ENCODE measurements at places on chromosomes 1 and 21.

GRCh38 chr21:27740084-27740483 is 773.2 kb upstream of the ADAMTS5 start:
- no peak for DNase-seq

DNA sequence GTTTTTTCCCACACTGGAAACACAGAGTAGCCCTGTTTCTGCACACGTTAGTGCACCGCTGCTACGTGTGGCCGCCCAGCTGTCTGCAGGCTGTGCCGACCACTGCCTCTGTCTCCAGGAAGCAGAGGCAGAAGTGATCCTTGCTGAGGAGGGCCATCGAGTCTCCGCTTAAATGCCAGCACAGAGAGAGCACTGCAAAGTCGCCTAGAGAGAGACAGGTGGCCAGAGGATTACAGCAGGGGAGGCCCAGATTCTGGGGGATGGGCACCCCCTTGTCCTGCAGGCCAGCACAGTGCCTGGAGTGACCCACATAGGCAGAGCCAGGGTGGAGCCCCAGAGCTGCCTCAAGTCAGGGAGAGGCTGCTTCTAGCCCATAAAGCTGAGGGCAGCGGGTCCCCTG is 6.1 kb downstream of the TPRG1L start:
- DNase-seq, result no peak

- DNase-seq, result peak; percentile 77
Observed at GRCh38 chr1:172638885-172639831, 19.7 kb upstream of the FASLG start.

DNA sequence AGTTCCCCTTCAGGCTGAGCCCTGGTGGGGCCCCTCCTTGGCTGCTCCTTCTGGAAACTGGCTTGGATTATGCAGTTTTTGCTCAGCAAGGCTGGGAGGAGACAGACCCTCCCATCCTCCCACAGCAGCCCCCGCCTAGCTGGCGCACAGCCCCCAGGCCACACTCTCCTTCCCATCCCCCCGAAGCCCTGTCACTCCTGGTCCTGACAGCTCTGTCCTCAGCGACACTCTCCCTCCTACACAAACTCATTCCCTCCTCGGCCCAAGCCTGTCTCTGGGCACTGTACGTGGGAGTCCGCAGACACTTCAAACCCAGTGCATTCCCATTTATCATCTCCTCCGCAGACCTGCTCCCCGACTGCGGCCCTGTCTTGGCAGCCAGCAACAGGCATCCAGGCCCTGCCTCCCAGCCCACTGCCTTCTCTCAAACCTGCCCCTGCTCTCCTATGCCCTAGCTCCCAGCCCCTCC is 25.0 kb upstream of the EPHB2 start:
- no peak for DNase-seq

DNA sequence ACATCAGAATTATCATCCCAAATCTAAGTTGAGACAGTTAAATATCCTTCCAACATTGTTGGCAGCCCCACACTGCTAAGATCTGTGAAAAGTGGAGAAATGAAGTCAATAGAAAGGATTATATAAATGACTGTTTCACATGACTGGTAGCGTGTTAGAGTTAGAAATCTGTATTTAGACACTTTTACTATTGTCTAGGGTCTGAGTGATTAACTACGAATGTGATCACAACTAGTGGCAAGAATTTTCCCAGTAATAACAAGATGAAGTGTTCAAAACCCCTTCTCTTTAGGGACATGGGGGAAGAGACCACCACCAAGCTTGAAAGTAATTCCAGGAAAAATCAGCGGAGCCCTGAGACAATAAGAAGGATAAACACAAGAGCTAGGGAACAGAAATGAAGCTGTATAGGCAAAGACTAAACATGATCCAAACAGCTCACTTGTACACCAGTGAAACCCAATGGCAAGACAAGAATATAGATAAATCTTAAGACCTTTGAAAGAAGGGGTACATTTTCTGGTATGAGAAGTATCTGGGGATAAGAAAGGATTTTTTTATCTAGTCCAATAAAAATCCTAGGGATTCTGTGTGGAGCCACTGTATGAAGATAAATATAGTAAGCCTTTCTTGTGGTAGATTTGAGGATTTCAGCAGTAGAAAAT is 646.6 kb upstream of the USP24 start:
- no peak for DNase-seq

DNA sequence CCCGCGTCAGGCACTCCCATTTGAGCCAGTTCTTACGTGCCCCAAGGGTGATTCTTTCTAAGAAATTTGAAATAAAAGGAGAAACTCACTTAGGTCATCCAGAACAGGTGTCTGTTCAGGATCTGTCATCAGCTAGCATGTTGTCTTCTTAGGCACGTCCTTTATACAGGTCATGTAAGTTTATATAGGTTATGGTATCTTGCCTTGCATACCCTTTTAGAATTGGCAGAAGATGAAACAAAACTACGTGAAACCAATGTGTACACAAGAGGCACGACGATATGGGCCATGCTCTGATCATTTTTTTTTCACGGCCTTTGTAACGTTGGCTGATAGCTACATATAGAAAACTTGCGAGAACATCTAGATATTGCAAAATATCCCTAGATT is 579 bp upstream of the GTF2B start:
- DNase-seq, result no peak

DNA sequence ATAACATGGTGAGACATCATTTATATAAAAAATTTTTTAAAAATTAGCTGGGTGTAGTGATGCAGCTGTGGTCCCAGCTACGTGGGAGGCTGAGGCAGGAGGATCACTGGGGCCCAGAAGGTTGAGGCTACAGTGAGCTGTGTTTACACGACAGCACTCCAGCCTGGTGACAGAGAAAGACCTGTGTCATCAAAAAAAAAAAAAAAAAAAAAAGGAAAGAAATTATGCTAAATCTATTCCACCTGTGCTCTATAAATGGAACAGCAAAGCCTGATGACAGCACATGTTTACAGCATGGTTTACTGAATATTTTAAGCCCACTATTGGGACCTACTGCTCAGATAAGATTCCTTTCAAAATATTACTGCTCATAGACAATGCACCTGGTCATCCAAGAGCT is 217.6 kb downstream of the PRDM2 start:
- no peak for DNase-seq

DNA sequence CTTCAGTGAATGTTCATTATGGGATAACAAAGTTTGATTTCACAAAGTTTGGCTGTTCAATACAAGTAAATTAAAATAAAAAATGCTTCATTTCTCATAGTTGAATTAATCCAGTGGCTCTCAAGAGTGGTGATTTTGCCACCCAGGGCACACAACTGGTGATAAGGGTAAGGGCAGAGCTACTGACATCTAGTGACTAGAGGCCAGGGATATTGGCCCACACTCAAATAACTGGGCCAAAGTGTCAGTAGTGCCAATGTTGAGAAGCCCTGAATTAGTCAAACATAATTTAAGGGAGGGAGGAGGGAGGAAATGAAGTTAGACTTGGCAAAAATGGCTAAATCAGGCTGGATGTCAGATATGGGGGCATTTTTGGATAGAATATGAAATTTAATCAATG is 880.5 kb upstream of the ADGRL4 start:
- no peak for DNase-seq

GRCh38 chr1:8822373-8823294 is 5.2 kb upstream of the RERE start:
- no peak for DNase-seq

GRCh38 chr1:118958937-118959631 is 29.1 kb downstream of the TBX15 start:
- no peak for DNase-seq

- DNase-seq, result no peak
Observed at GRCh38 chr1:92509619-92510018, 22.9 kb upstream of the GFI1 start.

GRCh38 chr1:15508700-15509487 is 15.1 kb downstream of the CASP9 start:
- no peak for DNase-seq
